ENCODE measurements at places on chromosomes 11 and 22. TPM values are rescaled to one million over a fixed set of nuclear protein-coding genes. Genes with fewer than 3 reads are reported as not detected.

TEX54 gene
- total RNA-seq: 0.77 TPM

TTC28 gene
- 55.8 TPM for total RNA-seq

CABP7 gene
- not detected for total RNA-seq

OR6T1 gene
- total RNA-seq: not detected

F2 gene
- not detected for total RNA-seq

C11orf91 gene
- not detected for total RNA-seq

OR51B2 gene
- total RNA-seq: not detected

MPZL2 gene
- not detected for total RNA-seq

SNX32 gene
- 2.1 TPM for total RNA-seq

LRRC74B gene
- total RNA-seq: not detected

TNNT3 gene
- not detected for total RNA-seq

MAJIN gene
- total RNA-seq: not detected

LINC01488 gene
- not detected for total RNA-seq

E2F8 gene
- total RNA-seq: 19.5 TPM

GAL3ST3 gene
- total RNA-seq: 1.8 TPM

PPP2R5B gene
- total RNA-seq: 17.2 TPM

CDC45 gene
- 79.2 TPM for total RNA-seq

TLCD5 gene
- total RNA-seq: 13.4 TPM

TSPAN18 gene
- 2.8 TPM for total RNA-seq

RCN1 gene
- total RNA-seq: 412 TPM

MRPL16 gene
- total RNA-seq: 57.5 TPM

MEI1 gene
- 0.09 TPM for total RNA-seq

MRGPRF gene
- 5.2 TPM for total RNA-seq

FGF3 gene
- total RNA-seq: not detected

PVALB gene
- total RNA-seq: not detected

SF1 gene
- 467 TPM for total RNA-seq

APOBEC3A gene
- not detected for total RNA-seq

OR51B5 gene
- not detected for total RNA-seq

PRRG4 gene
- 3.8 TPM for total RNA-seq

SHANK2 gene
- 0.71 TPM for total RNA-seq

MYRF gene
- 11.2 TPM for total RNA-seq

H19 gene
- total RNA-seq: not detected

All from A673 (cell line).